ENCODE measurements at places on chromosomes 2 and 18.

- DNase-seq, result no peak
Observed at GRCh38 chr18:77702686-77703085, 453.0 kb downstream of the GALR1 start.

- DNase-seq, result no peak
Observed at GRCh38 chr2:162581959-162582798, 238.2 kb downstream of the GCA start.

DNA sequence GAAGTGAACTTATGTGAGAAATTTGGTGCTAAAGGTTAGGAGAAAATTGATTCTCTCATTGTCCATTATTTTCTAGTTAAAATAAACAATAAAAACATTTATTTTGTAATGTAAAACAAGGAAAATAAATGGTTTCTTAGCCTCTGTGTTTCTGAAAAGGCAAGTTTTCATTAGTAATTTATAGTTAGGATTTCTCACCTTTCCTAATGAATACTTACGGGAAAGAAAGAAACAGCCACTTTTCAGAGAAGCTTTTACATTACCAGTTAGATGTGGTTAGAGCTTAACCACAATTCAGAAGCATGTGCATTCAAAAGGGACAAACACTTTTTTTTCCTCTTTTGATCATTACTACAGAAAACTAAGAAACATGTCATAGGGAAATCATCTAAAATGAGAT lies 18.8 kb downstream of the NEMP2 start:
- peak; percentile 34 for DNase-seq

DNA sequence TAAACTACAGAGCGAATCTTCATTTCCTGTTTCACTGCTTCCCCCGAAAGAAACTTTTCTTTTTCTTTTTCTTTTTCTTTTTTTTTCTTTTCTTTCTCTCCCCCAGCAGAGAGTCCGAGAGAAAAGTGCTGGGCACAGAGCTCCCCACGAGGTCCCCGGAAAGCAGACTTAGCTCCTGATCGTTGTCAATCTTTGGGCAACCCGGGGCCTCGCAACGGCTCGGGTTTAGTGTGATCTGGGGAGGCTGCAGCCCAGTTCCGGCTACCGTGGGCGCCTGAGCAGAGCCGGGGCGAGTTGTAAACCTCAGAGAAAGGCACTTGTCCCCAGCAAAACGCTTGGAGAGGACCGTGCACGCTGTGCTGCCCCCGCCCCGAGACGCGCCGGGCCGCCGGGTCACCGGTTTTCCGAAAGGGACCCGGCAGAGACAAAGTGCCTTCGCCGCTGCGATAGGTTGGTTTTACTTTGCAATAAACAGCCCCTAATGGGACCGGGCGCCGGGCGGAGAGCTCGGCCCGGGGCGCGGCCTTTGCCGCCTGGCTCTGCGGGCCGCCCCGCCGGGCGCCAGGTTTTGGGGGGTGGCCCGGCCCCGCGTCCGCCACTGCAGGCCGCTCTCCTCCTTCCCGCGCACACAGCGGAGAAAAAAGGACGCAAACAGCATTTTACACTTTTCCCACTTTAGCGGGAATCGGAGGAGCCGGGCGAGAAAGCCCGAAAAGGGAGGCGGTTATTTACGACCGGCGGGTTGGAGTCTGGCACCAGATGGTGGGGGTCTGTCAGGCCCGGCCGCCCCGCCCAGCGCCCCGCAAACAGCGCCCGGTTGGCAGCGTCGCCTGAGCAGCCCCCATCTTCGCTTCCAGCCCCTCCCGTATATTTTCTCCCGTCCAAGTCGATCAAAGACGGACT lies 136.0 kb downstream of the INSIG2 start:
- peak; percentile 8 for DNase-seq

GRCh38 chr18:24024425-24024824 lies 9.9 kb downstream of the TTC39C start:
- no peak for DNase-seq

GRCh38 chr18:23234619-23235018 lies 99.3 kb downstream of the CABLES1 start:
- no peak for DNase-seq

- no peak for DNase-seq
Observed at GRCh38 chr18:35508030-35508429, 10.3 kb upstream of the INO80C start.

DNA sequence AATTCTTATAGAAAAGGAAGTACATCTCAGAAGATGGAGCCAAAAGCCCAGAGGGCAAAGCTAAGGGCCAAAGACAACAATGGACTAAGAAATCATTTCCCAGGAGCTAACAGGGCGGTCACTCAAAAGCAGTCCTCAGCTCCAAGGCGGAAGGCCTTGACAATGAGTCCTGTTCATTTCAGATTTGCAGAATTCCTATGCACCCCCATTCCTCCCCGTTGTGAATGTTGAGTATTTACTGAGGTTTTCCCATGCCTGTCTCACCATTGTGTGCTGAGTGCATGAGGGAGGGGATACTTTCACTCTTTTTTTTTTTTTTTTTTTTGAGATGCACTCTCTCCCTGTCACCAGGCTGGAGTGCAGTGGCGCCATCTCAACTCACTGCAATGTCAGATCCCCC lies 18.8 kb upstream of the DTNB start:
- no peak for DNase-seq

DNA sequence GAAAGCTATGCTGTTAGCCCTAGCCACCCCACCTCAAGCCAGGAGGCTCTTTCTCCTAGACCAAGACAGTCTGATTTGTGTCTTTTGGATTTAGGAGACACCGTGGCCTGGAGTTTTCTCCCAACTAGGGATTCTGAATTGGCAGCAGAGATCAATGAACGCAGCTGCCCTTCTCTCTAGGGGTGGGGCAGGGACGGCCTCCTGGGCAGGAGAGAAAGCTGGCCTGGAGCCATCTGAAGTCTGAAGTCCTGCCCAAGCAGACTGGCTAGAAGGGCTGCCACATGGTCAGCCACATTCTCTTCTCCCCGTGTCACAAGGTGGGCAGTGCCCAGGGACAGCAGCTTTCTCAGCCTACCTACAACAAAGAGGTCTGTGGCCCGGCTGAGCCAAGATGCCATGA lies 45.1 kb downstream of the PIEZO2 start:
- DNase-seq, result no peak

- DNase-seq, result no peak
Observed at GRCh38 chr18:25010623-25011374, 341.2 kb downstream of the ZNF521 start.

- no peak for DNase-seq
Observed at GRCh38 chr2:232580648-232580981, 30.1 kb downstream of the EIF4E2 start.

DNA sequence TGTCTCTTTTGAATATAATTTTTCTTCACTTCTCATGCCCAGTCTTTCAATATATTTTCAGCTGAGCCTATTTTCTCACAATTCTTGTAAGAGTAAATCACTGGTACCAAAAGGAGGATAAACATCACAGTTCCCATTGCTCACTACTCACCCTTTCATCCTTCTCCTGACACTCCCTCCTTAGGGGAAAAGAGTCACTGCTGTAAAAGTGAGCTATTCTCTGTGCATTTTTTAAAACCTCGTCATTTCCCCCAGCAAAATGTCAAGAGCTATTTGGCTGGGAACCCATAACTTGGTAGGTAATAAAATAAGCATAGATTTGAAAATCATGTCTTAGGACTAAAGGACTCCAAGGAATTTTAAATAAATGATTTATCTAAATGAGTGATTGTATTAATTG lies 340.1 kb upstream of the GYPC start:
- no peak for DNase-seq

DNA sequence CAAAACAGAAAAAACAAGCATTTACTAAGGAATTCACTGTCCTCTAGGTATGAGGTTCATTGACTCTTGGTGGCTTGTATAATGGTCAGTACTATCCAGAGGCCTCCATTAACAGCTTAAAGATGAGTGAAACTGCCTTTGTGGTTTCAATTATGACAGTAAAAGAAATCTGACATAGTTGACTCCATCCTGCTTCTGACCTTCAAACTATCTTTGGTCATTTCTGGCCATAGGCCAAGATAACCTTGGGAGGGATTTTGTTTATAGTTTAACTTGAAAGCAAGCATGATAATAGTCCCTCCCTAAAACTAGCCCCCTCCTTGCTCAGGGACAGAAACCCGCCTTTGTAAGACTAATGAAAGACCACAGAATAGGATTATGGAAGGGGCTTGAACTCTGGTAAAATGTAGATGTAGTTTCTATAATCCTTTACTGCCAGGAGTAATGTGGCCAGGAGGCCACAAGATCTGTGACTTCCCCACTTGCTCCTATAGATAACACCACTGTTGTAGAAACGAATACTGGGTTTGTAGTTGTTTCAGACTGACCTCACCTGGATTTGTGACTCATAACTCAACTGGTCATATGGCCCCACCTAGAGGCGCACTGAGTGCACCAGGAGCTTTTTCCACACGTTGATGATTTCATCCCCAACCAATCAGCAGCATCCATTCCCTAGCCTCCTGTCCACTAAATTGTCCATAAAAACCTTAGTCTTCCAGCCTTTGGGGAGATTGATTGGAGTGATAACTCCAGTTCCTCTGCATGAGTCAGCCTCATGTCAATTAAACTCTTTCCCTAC lies 8.6 kb upstream of the PLEKHM3 start:
- no peak for DNase-seq

DNA sequence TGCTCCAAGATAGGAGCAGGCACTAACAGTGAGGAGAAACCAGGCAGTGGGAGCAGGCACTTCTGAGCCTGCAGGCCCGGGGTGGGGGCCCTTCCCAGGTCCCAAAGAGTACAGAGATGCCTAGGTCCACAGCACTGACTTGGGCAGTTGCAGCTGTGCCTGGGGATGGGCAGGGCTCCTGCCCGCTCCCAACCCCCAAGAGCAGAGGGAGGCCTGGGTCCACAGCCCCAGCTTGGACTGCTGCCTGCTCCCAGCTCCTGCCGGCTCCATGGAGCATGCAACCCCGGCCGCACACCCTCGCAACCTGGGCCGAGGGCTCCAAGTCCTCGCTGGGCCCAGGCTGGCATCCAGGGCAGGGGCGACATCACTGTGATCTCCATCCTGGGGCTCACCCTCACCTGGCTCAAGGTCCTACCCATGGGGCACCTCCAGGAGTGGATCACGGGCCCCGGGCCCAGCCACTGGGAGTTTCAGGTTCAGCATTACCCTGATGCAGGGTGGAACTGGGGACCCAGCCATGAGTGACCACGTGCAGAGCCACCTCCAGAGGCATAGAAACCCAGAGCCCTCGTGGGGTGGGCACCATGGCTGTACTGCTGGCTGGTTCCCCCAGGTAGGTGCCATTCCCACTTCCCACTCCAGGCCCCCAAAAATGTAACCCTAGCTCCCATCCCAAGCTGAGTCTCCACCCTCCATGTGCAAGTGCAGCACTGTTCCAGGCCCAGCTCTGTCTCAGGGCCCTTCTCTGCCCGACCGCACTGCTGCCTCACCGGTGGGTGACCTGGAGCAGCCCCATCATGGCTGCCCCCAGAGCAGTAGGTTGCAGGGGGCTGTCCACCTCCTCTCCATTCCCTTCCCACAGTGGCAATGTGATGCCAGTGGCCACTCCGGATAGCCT lies 325.6 kb downstream of the NR4A2 start:
- DNase-seq, result no peak

Measured in Kasumi-1 (cell line).